Tibial artery (tissue), 4 donors: ENCODE measurements at places on chromosomes 4 and X.

DNA sequence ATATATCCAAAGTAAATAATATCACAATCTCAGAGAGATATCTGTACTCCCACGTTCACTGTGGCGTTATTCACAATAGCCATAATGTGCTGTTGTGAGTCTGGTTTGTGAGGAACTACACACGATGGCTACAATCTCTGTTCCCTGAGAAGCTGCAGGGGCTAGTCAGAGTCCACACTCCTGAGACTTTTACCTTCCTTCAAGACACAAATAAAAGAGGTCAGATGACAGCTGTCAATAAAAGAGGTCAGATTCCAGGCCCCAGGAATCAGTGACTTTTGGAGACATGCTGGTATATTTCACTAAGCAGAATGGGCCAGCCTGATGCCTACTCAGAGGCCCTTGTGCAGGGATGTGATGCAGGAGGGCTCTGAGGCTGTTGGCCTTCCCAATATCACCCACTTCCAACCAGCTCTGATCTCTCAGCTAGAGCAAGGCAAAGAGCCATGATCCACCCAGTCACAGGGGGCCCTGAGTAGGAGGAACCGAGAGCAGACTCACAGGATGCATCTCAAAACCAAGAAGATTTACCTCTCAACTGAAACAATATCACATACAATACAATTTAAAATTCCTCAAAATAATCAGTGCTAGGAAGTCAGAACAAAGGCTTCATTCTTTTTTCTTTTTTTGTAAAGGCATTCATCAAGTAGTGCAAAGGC is 13.8 kb downstream of the FRYL start:
- DNase-seq, result no peak

GRCh38 chr4:144645631-144646522 is at the start of gene HHIP:
Gene HHIP (plus strand): TSS chr4:144646156. CDS start chr4:144646676, 520 bp downstream.
- DNase-seq, result peak; percentile 34

- no peak for DNase-seq
Observed at GRCh38 chrX:124217304-124218251, 114.9 kb upstream of the TEX13D start.

DNA sequence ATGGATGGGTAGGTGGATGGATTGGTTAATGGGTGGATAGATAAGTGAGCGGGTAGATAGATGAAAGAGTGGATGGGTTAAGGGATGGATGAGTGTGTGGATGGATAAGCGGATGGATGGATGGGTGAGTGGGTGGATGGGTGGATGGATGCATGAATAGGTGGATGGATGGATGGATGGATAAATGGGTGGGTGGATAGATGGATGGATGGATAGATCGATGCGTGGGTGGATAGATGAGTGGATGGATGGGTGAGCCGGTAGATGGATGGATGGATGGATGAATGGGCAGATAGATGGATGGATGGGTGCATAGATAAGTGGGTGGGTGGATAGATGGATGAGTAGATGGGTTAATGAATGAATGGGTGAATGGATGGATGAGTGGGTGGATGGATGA is 90.9 kb downstream of the CPZ start:
- DNase-seq, result no peak

- no peak for DNase-seq
Observed at GRCh38 chr4:148514581-148514980, 72.4 kb upstream of the NR3C2 start.

DNA sequence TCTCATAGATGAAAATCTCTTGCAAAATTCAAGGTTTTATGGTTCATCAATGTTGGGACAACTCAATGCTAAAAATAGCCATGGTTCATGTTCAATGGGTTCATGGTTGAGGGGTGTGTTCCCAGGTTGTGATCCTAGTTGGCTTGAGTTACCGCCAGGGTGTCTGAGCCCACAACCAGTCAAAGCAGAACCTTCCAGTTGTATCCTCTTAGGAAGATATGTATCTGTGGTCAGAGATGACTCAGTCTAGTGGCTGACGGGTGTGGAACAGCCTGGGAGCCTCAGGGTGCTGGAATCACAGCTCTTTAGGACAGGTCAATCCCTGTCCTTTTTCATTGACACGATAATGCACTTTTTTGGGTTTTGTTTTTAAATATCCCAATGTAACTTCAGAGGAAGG is 192.3 kb upstream of the NR3C2 start:
- no peak for DNase-seq

- DNase-seq, result no peak
Observed at GRCh38 chr4:3489451-3489962, 26.4 kb downstream of the DOK7 start.

- DNase-seq, result no peak
Observed at GRCh38 chrX:107429090-107429489, 20.4 kb upstream of the FRMPD3 start.

GRCh38 chr4:77715414-77716290 is 103.5 kb downstream of the CNOT6L start:
- no peak for DNase-seq

DNA sequence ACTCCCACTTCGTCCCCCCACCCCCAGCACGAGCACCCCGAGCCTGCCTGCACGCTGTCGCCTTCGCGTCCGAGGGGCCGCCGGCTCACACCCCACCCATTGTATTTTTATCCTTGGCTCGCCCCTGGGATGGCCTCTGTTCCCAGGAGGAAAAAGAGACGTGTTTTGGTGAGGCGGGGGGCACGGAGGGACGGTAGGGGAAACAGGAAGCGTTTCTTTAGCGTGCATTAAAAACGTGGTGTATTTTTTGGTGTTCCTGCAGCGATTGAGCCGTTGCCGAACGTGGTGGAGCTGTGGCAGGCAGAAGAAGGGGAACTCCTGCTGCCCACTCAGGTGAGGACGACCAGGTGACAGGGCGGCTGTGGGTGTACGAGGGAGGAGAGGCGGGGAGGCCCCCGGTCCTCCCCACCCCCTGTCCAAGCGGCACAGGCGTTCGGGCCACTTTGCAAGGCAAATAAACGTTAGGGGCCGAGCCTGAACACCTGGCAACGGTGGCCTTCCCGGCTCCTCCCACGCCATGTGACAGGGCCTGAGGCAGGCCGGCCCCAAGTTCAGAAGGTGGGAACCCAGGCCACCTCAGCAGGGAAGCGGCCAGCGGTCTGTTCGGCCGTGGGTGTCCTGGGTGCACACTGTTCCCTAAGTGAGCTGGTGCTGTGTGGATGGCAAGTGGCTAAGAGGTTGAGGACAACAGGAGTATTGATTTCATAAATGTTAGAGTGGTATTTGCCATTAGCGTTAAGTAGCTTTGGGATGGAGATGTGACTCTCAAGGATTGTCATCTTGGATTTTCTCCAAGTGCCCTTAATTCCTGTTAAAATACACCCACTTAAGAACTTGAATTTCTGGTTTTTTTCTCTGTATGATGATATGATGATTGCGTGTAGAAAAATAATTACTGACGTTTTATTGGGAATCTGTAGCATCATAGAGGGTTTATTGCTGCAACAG is 1.1 kb downstream of the TMEM131L start:
- DNase-seq, result peak; percentile 50

DNA sequence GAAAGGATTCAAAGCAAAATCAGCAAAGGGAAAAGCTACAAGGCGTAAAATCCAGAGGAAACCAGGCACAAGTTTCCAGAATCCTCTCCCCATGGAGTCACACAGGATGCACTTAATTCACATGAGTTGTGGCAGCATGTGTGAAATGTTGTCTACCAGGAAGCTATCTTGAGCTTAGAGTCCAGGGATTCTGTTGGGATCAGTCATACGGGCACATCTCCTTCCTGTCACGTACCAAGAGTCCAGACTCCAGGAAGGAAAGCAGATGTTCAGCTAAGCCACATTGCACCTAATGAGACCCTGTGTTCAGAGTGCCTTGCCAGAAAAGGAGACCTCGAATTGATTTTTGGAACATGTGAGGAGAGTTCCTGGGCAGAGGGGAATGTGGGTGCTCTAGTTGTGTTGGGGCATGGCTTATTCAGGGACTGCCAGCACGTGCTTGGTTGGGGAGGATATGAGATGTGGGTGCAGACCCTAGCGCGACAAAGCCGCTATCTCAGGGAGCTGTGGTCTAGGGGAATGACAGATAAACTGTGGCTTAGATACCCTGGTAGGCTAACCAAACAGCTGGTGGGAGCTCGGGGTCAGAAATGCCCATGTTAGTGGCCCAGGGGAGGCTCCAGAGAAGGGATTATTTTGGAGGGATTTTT is 70.0 kb downstream of the EVC start:
- no peak for DNase-seq

- peak; percentile 69 for DNase-seq
Observed at GRCh38 chr4:186844059-186844681, 120.5 kb upstream of the FAT1 start.

- DNase-seq, result no peak
Observed at GRCh38 chrX:43604753-43605152, 51.3 kb upstream of the MAOA start.

DNA sequence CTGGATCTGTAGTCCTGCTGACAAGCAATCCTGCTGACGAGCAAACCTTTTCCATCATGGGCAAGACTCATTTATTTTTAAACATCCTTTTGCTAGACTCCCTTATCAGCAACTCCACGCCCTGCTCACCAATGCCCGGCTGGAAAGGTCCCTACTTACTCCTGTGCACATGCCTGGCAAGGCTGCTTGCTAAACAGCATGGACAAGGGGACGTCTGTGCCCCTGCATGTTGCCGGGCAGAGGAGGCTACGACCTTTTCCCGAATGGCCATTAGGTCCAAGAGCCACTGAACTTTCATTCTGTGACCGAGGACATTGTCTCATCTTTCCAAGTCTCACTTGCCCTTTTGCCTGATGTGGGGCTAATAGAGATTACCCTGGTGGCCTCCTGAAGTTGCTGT is 98.6 kb downstream of the MGST2 start:
- no peak for DNase-seq

GRCh38 chr4:168045354-168045753 is 47.0 kb upstream of the ANXA10 start:
- no peak for DNase-seq

- DNase-seq, result no peak
Observed at GRCh38 chrX:27679281-27679680, 89.1 kb downstream of the DCAF8L2 start.

- DNase-seq, result no peak
Observed at GRCh38 chr4:110294165-110294564, 95.8 kb upstream of the ELOVL6 start.

- DNase-seq, result no peak
Observed at GRCh38 chr4:6349896-6350603, 80.4 kb downstream of the WFS1 start.

DNA sequence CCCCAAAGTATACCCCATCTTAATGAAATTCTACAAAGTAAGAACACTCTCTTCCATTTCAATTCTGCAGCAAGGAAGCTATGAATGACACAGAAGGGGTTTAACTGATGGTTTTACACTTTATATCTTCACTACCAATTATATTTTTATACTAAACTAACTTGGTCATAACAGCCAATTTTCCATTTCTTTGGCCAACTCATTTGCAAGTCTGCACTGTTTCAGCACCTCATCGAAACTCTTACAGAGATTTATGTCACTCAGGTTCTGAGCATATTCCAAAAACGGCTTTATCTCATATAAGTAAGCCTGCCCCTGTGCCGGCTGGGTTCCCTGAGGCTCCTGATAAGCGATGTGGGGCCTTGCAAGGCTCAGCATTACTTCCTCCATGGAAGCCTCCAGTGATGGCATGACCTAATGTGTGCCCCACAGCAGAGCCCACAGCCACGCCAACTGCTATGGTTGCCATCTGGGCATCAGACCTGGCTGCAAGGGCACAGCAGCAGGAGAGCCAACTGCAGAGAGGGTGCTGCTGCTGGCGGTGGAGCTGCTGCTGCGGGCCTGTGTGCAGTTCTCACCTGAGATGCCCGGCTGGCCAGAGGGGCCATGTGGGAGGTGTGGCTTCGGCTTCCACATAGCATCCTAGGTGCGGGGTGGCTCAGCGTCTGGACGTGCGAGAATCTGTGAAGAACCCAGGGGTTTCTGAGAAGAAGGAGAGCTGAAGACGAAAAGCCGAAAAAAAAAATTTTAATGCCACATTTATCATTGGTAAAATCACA is 13.4 kb upstream of the IBSP start:
- DNase-seq, result no peak

GRCh38 chr4:54228056-54228527 is 1.0 kb upstream of the PDGFRA start:
- peak; percentile 75 for DNase-seq

DNA sequence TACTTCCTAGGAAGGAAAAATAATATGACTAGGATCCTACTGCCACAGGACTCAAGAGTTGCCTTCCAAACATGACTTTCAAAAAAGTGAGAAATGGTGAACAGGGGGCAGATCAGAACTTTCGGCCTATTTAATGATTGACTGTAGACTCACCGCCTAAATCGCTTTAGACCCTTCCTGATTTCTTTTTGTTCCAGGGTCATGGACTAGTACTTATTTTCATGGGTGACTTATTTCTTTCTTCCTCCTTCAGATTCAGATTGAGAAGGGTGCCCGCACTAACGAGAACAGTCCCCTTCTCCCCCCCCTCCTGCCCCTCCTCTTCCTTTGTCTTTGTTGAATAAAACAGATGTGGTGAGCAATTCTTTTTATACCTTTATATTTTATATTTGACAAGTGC is 48.0 kb upstream of the KLHL8 start:
- no peak for DNase-seq

- DNase-seq, result no peak
Observed at GRCh38 chr4:108352664-108353308, 184.1 kb upstream of the LEF1 start.

DNA sequence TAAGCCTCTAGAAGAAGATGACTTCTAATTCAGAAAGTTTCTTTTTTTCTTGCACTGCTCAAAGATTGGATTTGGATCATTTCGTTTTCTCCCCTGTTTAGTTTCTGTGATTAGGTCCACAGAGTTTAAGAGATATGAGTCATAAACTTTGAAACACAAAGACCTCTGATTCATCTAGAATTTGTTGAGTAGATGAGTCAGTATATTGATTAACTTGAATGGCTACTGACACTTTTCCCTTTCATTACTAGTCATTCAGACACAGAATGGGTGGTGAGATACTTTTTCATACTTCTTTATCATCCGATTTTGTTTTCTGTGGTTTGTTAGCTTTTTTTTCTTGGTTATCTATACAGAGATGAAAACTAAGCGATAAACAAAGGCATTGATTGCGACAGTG is 34.1 kb upstream of the AFF2 start:
- no peak for DNase-seq

GRCh38 chr4:10033191-10033881 is 12.0 kb upstream of the SLC2A9 start:
- peak; percentile 44 for DNase-seq

DNA sequence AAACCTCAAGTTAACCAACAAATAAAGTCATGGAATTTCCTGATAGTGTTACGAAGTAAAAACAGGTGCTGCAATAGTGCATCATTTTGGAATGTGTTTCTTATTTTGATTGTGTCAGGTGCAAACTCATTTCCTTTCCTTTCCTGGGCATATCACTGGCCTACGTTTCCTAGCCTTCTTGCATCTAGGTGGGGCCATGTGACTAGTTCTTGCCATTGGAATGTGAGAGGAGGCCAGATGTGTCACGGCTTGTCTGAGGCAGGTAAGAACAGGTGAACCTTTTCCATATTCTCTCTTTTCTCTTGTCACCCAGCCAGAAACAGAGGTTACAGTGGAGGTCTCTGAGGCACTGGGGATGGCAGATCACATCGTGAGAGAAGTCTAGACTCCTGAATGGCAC is 868.0 kb downstream of the RPA4 start:
- no peak for DNase-seq

GRCh38 chrX:69127466-69127865 is 37.8 kb downstream of the PJA1 start:
- DNase-seq, result no peak
